Cortex of kidney (tissue), 1 donor: ENCODE measurements at places on chromosomes 6 and 20.

DNA sequence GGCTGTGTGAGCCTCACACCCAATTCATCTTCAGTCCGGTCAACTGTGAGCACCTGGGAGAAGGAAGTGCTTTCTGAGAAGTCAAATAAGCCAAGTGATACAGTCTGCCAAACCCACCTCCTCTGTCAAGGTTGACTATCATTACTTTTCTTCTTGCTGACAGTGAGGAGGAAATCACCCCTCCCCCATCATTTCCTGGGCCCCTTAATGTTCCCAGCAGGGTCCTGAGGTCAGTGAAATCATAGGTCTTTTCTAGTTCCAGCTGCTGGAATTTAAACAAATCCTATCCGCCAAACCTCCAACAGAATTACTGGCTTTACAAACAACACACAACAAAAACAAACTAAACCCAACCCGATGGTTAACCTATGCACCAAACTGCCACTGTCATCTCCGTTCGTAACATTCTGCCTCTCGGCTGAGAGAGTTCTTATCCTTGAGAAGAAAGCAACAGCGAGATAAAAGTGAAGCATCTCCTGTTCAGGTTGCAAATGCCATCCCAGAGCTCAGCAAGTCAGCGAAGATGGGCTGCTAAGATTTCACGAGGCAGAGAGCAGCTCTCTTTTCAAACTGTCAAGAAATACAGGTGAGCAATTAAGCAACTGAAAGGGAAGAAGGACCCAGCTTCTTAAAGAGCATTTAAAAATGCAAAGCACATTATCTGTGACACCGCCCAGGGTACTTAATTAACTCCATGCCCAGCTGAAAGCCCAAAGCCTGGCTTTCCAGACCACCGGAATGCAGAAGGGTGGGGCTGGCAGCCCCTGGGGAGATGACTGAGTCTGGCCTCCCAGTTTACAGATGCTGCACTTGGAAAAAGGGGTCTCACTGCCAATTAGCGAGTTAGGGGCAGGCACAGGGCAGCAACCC lies 24.7 kb downstream of the GFOD1 start:
- DNase-seq, result no peak

- DNase-seq, result no peak
These were observed 11.9 kb upstream of the PM20D2 start for GRCh38 chr6:89133981-89134380.

GRCh38 chr6:41821266-41821665 lies 33.8 kb downstream of the TOMM6 start:
- no peak for DNase-seq

GRCh38 chr20:1166948-1167720 lies 17.6 kb downstream of the TMEM74B start:
- DNase-seq, result no peak

GRCh38 chr6:163120223-163120622 lies 294.3 kb upstream of the QKI start:
- no peak for DNase-seq

DNA sequence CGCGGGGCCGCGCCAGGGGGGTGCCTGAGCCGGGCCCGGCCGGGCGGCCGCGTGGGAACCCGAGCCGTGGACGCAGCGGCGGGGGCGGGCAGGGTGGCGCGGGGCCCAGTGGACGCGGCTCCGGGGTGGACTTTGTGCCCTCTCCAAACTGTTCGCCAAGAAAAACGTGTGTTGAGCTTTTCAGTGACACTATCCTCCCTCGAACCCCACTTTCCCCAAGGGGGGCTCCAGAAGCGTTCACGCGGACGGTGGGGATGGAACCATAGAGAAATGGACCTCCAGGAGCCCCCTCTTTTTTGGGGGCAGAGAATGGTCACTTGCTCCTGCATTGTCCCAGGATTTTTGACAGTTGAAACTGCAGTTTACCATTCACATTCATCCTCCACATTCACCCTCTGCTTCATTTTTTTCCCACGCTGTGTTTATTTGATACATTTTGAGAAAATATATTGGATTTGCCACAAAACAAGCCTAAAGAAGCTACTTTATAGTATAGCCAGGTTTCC lies 2.9 kb upstream of the HIVEP1 start:
- DNase-seq, result no peak

DNA sequence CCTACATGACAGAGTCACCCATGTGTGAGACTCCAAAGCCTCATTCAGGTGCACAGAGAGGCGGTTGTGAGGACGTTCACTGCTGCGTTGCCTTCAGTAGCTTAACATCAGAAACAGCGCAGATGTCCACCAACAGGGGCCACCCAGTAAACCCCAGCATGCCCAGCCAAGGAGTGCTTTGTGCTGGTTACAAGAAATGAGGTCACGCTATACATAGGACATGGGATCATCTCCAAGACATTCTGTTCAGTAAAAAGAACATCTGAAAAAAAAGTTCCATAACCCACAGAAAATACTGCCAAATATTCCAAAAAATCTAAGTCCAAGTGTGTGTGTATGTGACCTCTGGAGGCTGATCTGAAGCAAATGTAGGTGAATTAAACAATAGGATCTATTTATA lies 16.0 kb downstream of the SLC52A3 start:
- DNase-seq, result no peak

DNA sequence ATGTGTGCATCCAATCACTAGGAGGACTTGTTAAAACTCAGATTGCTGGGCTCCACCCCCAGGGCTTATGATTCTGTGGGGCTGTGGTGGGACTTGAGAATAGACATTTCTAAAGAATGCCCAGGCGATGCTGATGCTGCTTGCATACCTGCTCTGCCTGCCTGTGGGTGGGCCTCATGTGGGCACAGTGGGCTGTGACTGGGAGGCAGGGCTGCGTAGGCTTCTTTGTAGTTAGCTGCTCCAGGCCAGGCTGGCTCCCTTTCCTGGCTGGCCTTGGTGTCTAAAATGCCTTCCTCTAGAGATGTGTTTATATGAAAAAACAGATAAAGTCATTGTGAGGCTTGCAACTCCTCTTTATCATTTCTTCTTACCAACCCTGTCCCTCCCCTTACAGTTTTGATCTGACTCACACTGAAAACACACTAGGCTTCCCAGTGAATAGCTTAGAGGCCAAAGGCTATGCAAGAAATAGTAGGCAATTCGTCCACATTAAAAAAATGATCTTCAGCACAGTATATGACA lies 495.5 kb upstream of the MAP3K7 start:
- no peak for DNase-seq

DNA sequence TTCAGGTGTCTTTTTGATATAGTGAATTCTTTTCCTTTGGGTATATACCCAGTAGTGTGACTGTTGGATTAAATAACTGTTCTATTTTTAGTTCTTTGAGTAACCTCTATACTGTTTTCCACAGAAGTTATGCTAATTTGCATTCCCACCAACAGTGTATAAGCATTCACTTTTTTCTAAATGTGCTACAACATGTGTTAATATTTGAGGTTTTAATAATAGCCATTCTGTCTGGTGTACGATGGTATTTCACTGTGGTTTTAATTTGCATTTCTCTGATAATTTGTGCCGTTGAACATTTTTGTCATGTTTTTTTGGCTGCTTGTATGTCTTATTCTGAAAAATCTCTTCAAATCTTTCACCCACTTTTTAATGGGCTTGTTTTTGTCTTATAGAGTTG lies 563.5 kb downstream of the GRIK2 start:
- DNase-seq, result no peak

- no peak for DNase-seq
These were observed 4.8 kb upstream of the TUBB2B start for GRCh38 chr6:3232017-3232945.

DNA sequence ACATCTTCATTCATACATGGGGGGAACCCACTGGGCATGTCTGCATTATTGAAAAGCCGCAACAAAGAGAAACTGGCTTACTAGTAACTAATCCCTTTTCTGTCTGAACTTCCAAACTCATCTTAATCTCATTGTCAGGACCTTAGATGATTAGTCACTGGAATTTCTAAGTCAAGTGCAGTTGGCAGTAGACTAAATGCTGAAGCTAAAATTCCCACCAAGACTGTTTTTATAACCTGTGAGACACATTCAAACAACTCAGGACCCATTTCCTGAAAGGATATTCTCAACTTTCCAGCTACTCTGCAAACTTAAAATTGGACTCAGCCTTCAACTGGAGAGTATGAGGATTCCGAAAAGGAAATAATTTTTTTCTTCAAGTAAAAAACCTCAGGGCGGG lies 94.8 kb upstream of the SCAF8 start:
- DNase-seq, result no peak

DNA sequence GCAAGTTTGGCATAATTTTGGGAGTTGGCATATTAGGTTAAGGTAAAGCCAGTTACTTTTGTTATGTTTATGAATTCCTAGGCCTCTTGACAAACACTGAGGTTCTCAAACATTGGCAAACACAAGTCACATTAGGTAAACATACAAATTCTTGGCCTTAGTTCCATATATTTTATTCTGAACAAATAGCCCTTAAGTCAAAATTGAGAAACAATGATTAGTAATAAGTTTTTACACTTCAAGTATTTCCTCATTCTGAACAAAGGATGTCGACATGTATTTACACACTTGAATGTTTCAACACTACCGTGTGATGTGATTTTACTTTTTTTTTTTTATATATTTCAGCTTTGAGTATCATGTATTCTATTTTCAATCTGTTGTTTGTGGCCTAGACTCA lies 3.8 kb upstream of the ECHDC1 start:
- no peak for DNase-seq

- DNase-seq, result no peak
These were observed 369.3 kb downstream of the ZFAND3 start for GRCh38 chr6:38188677-38189335.

- no peak for DNase-seq
These were observed 57.2 kb upstream of the ANKEF1 start for GRCh38 chr20:9977629-9978028.

- DNase-seq, result no peak
These were observed 230.8 kb downstream of the BCAS1 start for GRCh38 chr20:53839423-53840176.

- DNase-seq, result no peak
These were observed 11.4 kb upstream of the RAMACL start for GRCh38 chr6:166597711-166598440.

GRCh38 chr6:84601366-84601765 lies 163.0 kb downstream of the TBX18 start:
- no peak for DNase-seq

DNA sequence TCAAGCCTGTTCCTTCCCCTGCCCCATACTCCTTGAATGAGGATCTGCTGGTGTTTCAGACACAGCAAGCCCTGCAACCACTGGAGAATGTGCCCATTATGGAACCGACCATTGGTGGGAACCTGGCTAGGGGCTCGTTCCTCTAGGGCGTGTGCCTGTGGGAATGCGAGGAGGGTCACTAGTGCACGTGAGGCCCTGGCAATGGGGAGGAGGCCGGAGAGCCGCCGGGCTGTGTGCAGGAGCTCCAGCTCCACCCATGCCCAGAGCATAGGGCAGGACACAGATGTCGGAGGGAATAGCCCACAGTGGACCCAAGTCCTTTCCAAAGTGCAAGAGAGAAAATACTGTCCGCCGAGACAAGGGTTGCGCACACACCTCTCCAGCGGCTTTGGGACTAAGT lies 99.3 kb downstream of the ERMARD start:
- no peak for DNase-seq

GRCh38 chr6:7959453-7959852 lies 48.9 kb upstream of the TXNDC5 start:
- DNase-seq, result no peak

DNA sequence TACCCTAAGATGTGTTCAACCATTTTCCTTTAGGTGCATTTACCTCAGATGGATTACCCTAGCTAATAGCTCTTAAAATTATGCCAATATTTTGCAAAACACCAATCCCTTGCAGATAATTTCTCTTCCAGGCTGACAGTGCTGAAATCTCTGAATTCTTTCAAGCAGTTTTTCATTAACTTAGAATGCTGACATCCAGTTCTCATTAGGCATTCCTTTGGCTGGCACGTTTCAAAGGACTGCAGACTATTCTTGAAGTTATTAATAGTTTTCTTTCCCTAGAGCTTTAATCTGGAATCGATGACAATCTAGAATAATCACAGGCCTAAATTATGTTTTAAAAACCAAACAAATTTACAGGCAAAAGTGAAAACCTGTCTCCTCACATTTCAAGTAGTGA lies 68.3 kb downstream of the SMLR1 start:
- no peak for DNase-seq

DNA sequence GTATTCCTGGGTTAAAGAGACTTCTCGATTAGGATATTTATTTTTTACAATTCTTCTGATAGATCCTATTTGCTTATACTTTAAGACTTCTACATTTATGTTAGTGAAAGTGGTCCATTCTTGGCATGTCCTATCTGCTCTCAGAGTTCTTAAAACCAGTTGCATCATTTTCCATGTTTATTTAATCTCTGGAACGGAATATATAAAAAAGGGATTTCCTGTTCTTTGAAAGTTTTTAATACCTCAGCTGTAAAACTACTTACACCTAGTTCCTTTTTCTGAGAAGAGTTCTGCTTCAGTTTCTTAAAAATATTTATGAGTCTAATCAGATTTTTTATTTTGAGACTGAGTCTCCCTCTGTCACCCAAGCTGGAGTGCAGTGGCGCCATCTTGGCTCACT lies 18.0 kb upstream of the MYL9 start:
- DNase-seq, result no peak

- DNase-seq, result no peak
These were observed 84.4 kb downstream of the PLCG1 start for GRCh38 chr20:41221614-41222218.

GRCh38 chr20:35837577-35838195 lies 65.9 kb downstream of the PHF20 start:
- no peak for DNase-seq

- no peak for DNase-seq
These were observed 95.7 kb downstream of the LY86 start for GRCh38 chr6:6683969-6684833.

DNA sequence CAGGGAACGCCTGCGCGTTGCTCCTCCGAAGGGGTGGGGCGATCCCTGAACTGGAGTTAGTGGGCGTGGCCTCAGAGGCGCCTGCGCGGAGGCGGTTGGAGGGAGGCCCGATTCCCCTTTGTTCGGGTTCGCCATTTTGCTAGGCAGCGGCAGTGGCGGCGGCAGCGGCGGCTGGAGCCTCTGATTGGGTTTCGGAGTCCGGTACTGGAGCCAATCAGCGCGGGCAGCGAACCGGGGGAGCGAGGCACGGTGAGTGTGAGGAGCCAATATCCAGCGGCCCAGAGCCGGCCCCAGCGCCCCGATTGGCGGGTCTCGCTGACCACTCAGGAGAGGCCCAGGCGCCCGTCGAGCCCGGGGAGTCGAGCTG lies at the start of gene NFYA:
Gene NFYA (plus strand): TSS at position 139 of the 367 bp plus-strand sequence. CDS start 6,116 bp downstream, outside the sequence.
- peak; percentile 83 for DNase-seq

DNA sequence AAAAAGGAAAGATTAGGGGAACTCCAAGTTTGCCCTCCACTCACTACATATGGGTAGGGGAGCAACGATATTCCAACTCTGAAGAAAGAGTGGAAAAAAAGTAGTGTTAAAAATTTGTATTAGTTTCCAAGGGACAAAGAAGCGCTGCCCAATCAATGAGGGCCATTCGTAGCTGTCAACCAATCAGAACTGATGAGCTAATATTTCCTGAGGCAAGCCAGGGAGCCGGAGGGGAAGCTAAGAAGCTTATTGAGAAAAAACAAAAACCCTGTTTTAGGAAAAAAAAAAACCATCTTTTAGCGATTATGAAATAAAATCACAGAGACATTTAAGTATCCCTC lies 59.5 kb downstream of the TRIM38 start:
- DNase-seq, result no peak
